ENCODE measurements at places on chromosomes 7 and 10.

GRCh38 chr10:101130984-101131961, at the start of gene TLX1:
TSS of gene TLX1 (plus strand) at chr10:101131300. CDS start at chr10:101131542, 242 bp downstream.
- no peaks in the 10 kb centered on the region for H3K36me3 ChIP-seq
- no peak within 1 kb of the TSS for H3K27ac ChIP-seq
- H3K27me3 ChIP-seq = peaks cover 92% of the 10 kb centered on the region
- DNase-seq = peak; percentile 56
- H3K4me1 ChIP-seq = no peaks in the 10 kb centered on the region

- no peak overlapping the region for H3K27ac ChIP-seq
- no peaks in the 10 kb centered on the region for H3K27me3 ChIP-seq
- no peak for DNase-seq
- H3K4me3 ChIP-seq = no peak overlapping the region
These were observed 40.1 kb upstream of the LRRC4 start for GRCh38 chr7:128071376-128071775.

GRCh38 chr10:51052163-51052562, 22.1 kb upstream of the PRKG1 start:
- H3K36me3 ChIP-seq = no peaks in the 10 kb centered on the region
- H3K27me3 ChIP-seq = no peaks in the 10 kb centered on the region
- DNase-seq = no peak

DNA sequence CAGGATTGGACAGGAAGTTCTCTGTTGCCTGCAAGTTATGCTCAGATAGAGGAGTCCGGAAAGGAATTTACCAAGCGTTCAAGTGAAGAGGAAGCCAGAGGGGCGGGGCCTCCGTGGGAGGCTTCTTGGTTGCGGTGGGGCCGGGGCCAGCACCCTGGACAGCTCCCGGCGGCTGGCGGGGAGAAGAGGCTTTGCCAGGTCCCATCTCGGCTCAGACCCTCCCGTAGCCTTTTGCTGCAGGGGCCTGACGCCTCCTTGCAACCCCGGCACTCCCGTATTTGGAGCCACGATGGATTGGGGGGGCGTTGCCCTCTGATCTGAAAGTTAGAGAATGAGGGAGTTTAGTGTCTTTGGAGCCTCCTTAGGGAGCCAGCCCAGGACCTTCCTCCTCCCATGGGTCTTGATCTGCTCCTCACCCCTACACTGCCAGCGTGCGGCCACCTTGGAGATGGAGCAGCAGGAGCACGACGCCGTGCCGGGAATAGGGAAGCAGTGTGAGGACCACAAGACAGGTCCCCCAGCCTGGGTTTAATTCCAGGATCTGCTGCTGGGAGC, 3.1 kb upstream of the SLC18A3 start:
- peak; percentile 85 for DNase-seq
- H3K27ac ChIP-seq = no peak overlapping the region
- H3K36me3 ChIP-seq = no peaks in the 10 kb centered on the region
- H3K27me3 ChIP-seq = peaks cover 36% of the 10 kb centered on the region
- no peaks in the 10 kb centered on the region for H3K4me1 ChIP-seq
- no peak overlapping the region for H3K4me3 ChIP-seq

GRCh38 chr10:71547876-71548846, 151.4 kb downstream of the CDH23 start:
- no peak overlapping the region for H3K4me3 ChIP-seq
- H3K27ac ChIP-seq = no peak overlapping the region
- DNase-seq = peak; percentile 56
- H3K27me3 ChIP-seq = no peaks in the 10 kb centered on the region

DNA sequence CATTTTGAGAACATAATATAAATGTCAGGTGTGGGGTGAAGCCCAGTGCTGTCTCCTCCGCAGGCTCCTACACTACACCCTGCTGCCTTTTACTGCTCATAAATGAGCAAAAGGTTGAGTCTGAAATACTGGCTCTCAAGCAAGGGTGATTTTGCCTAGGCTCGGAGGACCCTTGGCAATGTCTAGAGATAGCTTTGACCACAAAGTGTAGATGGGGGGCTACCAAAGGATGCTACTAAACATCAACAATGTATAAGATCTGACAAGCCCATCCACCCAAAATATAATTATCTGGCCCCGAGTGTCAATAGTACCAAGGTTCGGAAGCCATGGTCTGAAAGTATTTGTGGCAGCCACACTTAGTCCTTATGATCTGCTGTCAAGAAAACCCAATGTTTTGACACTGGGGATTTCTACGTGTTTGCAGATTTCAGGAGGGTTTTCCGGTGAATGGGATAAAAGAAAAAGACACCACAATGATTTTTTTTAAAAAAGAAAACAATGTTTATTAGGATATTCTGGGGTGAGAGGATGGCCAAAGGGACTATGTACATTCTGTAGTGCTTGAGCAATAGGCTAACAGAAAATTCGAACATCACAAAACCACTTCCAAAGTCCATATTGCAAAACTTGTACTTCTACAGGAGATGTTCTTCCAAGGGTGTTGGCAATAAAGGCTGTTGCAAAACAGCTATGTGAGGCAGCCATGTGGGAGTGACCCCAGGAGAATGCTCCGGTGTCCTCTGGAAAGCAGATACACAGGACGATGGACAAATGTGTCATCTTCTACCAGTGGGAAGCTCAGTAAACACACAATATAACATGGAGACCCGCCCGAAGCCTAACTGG, 216.3 kb downstream of the GFRA1 start:
- H3K4me1 ChIP-seq = no peaks in the 10 kb centered on the region
- no peaks in the 10 kb centered on the region for H3K36me3 ChIP-seq
- no peaks in the 10 kb centered on the region for H3K27me3 ChIP-seq
- DNase-seq = no peak
- no peak overlapping the region for H3K27ac ChIP-seq
- no peak overlapping the region for H3K4me3 ChIP-seq

DNA sequence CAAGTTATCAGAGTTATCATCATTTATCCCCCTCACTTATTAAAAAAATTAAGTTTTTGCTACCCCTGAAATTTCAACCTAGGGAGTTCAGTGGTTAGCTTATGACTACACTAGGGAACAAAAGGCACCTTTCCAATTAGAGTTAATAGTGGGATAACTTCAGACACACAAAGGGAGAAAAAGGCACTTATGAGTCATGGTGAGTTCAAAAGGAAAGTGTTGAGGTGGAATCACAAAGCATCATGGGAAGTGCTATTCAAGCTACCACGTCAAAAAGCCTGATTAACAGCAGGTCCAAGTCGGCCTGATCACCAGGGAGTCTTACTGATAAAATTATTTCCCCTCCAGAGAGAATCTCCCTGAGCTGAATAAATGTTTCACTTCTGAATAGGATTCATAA, 165.7 kb downstream of the C7orf25 start:
- H3K4me3 ChIP-seq = no peak overlapping the region
- DNase-seq = no peak
- no peaks in the 10 kb centered on the region for H3K4me1 ChIP-seq
- H3K36me3 ChIP-seq = no peaks in the 10 kb centered on the region
- H3K27ac ChIP-seq = no peak overlapping the region

DNA sequence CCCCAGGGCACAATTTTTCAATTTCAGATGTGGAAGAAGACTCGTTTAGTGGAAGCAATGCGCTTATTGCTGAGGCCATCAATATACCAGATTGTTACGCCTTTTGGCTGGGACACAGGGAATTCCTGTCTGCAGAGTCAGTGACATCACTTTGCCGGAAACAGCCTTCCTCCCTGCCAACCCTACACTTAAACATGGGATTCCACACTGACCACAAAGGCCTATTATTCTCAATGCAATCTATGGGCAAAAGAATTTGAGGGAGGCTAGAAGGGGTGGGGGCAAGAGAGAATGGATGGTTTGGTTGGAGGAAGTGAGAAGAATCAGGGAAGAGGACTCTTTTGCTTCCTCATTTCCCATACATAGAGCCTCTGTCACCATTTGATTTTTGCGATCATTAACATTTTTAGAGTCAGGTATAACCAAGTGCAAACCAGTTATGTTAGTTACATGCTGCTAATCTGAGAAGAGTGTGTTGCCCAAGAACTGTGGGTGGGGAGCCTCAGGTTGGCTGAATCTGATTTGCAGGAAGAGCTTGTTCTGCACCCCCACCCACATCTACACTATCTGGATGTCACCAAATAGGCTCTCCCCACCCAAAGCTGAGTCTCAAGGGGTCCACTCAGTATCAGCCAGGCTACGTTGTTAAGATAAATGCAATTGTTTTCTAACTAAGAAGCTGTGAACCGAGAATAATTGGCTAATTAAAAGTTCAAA, 58.2 kb downstream of the ENTPD1 start:
- H3K27ac ChIP-seq = peak overlapping the region; percentile 32
- no peak overlapping the region for H3K4me3 ChIP-seq
- H3K36me3 ChIP-seq = no peaks in the 10 kb centered on the region
- peak; percentile 56 for DNase-seq

All from mesendoderm (in vitro differentiated cells).